ENCODE measurements at places on chromosomes 5 and 9.

DNA sequence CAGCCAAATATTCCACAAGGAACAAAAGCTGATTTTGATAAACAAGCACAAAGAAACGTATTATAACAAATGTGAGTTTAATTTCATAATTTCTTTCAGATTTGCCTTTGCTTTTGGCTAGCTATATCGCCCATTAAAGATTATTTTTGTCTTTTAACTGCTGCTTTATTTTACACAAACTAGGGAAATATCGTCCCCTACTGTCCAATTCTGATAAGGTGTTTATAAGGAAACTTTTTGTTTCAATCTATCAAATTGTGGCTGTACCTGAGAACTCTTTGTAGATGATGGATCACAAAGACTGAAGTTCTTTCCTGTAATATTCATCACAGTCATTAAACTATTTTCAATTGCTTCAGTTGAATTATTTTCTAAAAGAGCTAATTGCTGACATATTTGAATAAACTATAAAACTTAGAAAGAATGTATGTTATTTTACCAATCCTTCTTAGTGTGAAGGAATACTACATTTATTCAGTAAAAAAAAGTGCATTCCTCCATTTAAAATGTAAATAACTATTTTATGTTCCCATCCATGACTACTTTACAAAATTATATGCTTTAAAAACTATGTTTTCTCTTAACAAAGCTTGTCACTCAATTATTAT is 431.3 kb upstream of the ITGA1 start:
- DNase-seq, result no peak

- peak; percentile 74 for DNase-seq
Measured at GRCh38 chr9:91197232-91198181, 164.2 kb downstream of the AUH start.

GRCh38 chr9:76798527-76798926 is 34.3 kb downstream of the PCA3 start:
- DNase-seq, result no peak

GRCh38 chr9:134600836-134601638 is 40.6 kb upstream of the COL5A1 start:
- no peak for DNase-seq

DNA sequence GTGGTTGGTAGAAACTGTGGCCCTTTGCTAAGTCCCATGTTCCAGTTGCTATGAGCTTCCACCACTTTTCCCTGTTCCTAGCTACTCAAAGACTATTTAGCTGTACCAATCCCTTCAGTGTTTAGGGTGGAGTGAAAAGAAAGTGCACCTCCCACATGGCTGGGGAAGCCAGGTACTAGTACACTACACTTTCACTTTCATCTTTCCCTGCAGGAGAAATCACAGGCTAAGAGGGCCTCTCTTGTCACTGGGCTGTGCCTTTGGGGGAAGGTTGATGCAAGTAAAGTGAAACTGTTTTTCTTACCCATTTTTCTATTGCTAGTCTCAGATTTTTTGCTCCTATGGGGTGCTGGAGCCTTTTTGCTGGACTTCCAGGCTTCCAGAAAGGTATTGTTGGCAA is 33.5 kb upstream of the CKS2 start:
- peak; percentile 2 for DNase-seq

DNA sequence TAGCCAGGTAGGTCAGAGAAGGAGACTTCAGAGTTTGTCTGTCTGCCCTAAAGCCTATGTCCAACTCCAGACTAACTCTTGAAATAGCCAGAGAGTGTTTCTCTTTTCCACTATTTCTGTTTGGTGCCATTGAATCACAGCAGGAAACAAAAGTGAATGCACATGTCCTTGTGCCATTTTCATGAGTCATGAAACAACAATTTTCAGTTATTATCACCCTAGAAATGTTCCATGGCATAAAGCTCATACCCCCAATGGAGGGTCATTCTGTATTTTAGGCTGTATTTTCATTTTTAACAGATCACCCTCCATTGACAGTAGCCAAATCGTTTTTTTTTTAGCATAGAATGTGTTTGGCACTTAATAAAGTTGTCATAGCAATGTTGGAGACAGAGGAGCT is 124.7 kb downstream of the PAPPA start:
- DNase-seq, result no peak

DNA sequence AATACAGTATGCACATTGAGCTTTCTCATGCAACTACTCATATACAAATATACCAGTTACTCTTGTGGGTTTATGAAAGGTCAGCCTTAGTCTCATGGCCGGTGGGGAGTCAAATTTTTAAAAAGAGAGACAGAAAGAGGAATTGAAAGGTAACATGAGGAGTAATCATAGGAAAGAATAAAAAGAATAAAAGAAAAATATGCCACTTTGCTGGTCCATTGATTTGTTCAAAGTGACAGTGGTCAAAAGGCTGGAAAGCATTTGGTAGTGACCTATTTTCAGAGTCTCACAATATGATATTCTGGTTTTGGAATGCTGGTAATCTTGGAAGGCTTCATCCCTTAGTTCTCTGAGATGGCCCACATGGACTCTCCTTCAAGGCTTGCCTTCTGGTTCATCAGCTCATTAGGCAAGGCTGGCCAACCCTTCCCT is 67.0 kb downstream of the ZNF366 start:
- DNase-seq, result no peak

GRCh38 chr5:154755361-154756008 is at the start of gene LARP1:
Gene LARP1, plus strand, starts transcription at chr5:154755377. Its CDS starts 381 bp downstream, at chr5:154755758.
- DNase-seq, result peak; percentile 55

DNA sequence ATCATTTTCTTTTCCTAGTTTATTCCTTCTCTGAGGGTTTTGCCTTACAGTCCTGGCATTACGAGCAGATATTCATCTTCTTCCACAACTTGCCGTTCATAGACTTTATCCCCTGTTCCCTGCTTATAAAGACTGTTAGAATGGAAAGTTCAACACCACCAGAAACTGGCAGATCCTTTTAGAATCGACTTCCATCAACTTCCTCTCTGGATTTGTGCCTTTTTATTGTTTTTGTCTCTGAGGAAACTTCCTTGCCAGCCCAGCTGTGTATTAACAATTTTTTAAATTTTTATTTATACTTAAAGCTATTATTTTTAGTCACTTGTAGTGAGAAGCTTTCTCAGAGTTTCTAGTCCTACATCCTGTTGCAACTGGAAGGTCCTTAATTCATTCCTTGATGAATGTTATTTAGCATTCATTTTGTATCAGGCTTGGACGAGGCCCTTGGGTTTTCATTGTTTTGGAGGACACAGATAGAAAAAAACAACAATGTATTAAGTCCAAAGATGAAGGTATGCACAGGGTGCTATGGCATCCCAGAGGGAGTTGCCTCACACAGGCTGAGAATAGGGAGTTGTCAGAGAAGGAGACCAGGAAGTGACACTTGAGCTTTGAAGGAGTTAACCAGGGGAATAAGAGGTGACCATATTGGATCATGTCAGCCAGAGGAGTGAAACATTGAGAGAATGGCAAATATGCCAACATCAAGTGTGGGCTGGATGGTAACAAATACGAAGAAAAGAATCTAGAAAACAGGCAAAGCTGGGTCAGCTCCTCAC is 81.3 kb downstream of the ADAMTSL1 start:
- DNase-seq, result no peak

DNA sequence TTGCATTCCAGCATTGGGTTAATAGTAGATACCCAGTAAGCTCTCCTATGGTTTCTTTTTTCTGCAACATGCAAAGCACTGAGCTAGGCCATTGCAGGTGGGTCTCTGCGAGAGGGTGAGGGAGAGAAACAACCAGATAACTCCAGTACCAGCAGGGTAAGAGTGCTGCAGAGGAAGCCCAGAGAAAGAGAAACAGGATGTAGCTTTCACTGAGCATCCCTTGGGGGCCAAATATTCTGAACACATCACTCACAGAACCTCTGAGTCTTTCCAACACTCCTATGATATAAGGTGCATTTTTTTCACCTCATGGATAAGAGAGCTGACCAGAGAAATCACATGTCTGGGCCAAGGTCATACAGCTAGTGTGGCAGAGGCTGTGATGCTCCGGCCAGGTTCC is 76.7 kb downstream of the TRIM32 start:
- no peak for DNase-seq

DNA sequence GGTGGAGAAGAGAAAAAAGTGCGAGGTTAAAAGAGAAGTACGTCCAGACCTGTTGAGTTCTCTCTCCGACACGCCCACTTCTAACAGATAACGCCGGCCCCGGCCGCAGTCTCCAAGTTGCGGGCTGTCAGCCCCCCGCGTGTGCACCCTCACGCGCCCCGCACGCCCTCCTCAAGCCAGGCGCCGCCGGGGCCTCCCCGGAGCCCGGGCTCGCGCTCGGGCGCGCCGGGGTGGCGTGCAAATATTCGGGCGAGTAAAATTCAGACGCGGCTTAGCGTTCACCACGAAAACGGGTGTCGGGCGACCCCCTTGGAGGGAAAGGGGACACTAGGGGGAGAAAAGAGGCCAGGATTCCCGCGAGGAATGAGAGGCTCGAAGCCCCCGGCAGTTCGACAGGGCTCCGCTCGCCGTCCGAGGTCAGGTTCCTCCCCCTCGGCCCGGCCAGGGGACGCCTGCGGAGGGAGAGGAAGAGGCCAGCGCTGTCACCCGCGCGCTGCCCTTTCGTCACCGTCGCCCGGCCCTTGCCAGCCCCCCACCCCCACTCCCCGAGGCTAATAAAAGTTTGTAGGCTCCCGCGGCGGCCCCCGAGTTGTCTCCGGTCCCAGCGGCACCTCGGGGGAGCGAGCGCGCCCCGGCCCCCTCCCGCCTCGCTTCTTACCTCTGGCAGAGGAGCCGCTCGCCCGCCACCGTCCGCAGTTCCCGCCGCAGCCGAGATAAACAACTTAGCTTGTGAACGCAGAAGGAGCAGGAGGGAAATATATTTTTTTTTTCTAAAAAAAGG is 743 bp downstream of the NR3C1 start:
- DNase-seq, result peak; percentile 54

DNA sequence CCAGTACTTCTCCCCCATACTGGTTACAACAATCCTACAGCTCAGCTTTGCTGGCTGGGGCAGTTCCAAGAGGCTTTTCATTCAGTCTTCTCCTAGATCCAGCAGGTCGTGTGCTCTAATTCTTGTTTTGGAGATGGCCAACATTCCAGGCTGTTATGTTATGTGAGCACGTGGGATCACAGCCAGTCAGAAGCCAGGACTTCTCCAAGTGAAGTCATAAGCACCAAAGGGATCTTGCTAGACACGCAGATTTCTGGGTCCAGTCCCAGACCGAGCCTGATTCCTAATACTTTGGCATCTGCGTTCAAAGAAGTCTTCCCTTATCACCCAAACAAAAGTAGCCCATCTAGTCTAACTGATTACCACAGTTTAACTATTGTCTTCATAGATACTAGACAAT is 1.4 kb upstream of the LARP1 start:
- peak; percentile 12 for DNase-seq

DNA sequence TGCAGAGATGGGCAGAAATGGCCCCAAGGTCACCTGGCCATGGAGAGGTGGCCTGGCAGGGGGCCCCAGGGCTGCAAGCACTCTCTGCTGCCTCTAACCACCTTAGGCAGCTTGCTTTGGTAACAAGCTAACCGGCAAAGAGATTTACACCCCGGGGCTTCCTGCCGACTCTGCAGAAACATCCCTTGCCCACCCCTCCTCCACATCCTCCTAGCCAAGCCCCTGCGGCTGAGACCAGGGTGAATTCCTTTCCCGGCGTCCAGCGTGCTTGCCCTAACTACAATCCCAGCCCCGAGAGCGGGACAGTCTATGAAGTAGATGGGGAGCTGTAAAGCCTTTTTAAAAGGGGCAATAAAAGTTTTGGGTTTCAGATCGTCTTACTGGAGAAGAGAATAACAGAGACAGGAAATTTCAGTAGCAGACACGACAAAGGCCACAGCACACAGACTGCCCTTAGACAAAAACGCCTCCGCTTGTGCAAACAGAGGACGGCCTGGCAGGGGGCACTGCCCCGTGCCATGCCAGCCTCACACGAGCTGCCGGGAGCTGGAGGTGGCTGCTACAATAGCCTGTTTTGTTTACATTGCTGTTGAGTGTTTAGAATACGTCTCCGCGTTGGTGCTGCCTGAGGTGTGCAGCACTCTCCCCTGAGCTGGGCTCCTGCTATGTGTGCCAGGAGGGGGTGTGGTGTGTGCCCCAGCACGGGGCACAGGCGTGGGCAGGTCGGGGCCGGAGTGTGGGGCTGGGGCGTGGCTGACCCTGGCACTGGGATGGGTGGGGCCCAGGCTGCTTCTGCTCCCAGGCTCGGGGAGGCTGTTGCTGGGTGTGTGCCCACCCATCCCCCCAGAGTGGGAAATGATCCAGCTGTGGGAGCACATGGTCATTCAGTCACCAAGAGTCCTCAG is 15.3 kb downstream of the MYMK start:
- peak; percentile 25 for DNase-seq

GRCh38 chr5:58085800-58086199 is 374.1 kb downstream of the PLK2 start:
- DNase-seq, result peak; percentile 62

- DNase-seq, result no peak
Measured at GRCh38 chr9:14515571-14516198, 177.5 kb downstream of the ZDHHC21 start.

DNA sequence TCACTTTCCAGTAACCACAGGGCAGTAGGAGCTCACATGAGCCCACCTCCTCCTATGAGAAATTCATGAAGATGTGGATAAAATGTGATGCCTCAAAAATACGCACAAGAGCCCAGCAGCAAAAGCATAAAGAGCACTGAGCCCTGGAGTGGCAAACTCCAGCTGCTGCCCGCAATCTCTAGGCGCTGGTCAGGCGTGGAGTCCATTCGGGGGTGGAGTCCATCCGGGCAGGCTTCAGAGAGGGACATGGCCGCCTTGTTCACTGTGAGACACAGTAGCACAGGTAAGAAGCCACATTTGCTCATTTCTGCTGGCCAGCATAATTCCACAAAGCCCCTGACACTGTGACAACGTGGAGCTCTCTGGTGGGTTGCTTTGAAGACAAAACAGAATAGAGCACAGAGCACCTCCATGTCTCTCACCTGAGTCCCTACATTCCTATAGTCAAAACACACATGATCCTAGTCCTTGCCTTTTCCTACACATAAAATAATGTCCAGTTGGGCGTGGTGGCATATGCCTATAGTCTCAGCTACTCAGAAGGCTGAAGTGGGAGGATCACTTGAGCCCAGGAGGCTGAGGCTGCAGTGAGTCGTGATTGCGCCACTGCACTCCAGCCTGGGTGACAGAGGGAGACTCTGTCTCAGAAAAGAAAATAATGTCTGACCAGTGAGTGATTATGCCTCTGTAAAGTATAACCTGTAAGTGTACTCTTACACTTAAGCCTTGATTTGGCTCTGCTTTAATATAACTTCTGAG is 365.2 kb downstream of the GADD45G start:
- no peak for DNase-seq

DNA sequence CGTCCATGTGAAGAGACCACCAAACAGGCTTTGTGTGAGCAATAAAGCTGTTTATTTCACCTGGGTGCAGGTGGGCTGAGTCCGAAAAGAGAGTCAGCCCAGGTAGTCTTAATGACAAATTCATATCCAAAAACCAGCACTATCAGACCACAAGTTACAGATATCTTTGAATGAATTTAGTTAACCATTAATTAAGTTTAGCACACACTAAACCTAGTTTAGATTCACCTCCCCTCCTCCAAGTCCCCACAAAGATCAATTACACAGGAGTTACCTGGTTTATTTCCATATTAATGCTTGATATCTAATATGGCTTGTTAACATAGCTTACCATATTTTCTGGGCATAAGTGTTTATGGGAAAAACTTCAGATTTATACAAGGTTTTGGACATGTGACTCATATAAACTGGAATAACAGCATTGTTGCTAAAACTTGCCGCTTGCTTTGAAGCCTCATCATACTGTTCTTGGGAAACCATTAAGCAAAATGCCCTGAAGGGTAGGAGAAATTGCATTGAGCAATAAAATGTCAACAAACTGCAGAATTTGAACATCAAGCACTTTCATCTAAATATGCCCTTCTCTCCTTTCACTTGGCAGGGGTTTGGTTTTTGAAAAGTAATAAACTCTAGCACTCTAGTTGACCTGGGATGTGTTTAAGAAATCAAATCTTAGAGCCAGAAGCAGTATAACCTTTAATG is 166.9 kb downstream of the SNCAIP start:
- peak; percentile 54 for DNase-seq
